ENCODE measurements at places on chromosomes 12 and 14.

DNA sequence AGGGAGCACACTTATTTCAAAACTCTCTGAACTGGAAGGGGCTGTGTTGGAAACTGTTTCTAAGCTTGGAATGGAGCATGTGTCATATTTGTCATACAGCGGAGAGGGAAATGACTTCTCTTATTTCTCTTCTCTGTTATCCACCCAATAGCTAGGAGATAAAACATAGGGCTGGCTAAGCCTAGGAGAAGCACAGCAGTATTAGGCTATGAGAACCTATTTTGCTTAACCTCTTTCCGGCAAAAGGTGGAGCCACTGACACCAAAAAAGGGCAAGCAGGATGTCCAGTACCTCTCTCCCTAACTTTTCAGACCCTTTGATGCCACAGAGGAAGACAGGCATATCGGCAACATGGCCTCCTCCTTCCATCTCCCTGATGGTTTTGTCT, 148.3 kb downstream of the CRADD start:
- DNase-seq, result no peak

DNA sequence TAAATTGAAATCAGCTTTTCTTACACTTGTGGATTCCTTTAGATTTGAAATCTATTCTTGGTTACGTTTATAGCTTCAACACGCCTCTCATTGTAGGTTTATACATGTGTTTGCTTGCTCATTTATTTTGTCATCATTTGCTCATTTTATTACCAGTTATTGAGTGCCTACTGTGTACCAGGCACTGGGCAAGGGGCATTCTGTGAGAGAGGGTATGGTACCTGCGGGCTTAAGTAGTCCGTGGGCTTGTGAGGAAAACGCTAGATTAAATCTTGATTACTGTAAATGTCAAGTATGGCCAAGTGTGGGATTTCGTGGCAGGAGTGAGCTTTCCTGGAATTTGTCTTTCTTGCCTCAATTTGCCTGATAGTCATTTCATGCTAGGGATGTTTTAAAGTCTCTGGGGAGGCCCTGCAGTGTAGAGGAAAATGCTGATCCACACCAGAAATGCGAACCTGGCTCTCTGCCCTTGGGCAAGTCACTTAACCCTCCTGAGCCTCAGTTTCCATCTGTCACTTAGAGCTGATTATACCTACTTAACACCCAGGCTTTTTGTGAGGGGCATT, 92.7 kb downstream of the CACNA1C start:
- DNase-seq, result no peak

DNA sequence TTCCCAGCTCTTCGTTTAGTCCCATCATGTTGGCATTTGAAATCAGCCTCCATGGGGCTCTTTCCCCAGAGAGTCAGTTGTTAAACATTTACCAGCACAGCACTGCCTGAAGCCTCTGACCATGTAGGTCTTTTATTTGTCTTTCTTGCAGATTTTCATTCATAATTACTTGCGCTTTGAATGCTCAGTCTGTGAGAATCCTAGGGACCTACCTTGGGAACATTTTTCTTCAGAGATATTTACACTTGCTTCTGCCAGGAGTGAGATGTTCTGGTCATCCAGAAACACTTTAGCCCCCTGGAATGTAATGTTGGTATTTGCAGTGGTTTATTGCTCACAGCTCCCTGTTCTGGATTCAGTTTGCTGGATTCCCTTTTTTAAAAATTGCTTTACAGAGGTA, 41.7 kb downstream of the RPH3A start:
- no peak for DNase-seq

GRCh38 chr12:90695415-90695814, 259.6 kb downstream of the CCER1 start:
- no peak for DNase-seq

GRCh38 chr14:68393259-68393658, 399.6 kb downstream of the ZFP36L1 start:
- DNase-seq, result no peak

DNA sequence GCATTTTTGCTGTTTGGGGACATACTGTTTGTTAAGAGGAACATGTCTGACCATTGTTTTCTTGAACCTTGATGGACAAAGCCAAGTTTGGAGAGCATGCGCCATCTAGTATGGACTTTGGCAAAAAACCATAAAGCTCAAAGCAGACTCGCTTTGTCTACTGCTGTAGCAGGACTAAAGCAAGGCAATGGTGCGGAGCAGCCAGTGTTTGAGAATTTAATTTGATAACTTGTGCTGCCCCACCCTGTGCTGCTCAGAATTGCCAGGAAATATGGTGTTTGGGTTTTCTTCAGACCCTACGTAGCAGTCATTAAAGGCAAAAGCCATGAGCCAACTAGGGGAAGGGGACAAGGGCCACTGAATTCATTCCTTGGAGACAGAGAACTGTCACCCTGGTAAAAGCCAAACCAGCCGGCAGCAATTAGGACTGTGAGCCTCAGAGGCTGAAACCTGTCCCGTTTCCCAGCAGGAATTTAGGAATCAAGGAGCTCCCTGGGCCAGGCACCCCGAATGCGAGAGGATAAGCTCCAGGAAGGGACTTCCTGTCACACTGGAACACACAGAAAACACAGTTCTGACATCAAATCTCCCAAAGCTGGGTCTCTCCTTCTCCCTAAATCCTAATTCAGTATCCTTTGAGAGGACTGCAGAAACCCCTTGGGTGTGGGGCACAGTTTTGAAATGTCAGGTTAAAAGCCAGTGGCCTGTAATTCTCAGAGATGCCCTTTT, 1.1 kb downstream of the AVIL start:
- DNase-seq, result no peak

- DNase-seq, result no peak
Measured at GRCh38 chr14:103593577-103593976, 30.8 kb downstream of the COA8 start.

- peak; percentile 52 for DNase-seq
Measured at GRCh38 chr14:81313775-81314429, 86.2 kb downstream of the STON2 start.

GRCh38 chr12:86331457-86331856, 75.3 kb upstream of the MGAT4C start:
- peak; percentile 8 for DNase-seq

- DNase-seq, result no peak
Measured at GRCh38 chr14:58862416-58863160, 224.8 kb downstream of the DACT1 start.

- DNase-seq, result no peak
Measured at GRCh38 chr14:88835661-88836060, 11.2 kb downstream of the TTC8 start.

DNA sequence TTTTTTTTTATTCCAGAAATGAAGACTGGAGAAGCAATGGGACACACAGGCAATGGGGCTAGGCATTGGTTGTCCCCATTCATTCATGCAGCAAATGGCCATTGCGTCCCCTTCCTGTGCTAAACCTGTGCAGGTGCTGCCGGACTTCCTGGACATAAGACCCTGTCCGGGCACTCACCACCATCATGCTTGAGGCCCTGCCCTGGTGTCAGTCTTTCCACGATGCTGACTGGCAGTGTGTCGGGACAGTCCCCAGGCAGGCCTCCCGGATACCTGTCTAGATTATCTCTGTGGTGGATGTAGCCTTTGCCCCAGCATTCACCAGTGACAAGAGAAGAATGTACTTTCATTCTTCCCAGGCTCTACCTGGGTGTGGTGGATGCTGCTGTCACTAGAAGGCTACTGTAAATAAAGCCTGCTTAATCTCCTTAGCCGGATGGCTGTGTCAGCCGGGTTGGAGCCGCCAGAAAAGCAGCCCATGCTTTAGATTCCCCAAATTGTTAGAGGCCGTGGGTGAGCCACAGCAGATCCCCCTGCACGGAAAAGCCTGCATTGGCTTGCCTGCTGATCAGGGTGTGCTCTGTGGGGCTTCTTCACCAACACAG, 94.5 kb upstream of the PARP11 start:
- DNase-seq, result no peak

DNA sequence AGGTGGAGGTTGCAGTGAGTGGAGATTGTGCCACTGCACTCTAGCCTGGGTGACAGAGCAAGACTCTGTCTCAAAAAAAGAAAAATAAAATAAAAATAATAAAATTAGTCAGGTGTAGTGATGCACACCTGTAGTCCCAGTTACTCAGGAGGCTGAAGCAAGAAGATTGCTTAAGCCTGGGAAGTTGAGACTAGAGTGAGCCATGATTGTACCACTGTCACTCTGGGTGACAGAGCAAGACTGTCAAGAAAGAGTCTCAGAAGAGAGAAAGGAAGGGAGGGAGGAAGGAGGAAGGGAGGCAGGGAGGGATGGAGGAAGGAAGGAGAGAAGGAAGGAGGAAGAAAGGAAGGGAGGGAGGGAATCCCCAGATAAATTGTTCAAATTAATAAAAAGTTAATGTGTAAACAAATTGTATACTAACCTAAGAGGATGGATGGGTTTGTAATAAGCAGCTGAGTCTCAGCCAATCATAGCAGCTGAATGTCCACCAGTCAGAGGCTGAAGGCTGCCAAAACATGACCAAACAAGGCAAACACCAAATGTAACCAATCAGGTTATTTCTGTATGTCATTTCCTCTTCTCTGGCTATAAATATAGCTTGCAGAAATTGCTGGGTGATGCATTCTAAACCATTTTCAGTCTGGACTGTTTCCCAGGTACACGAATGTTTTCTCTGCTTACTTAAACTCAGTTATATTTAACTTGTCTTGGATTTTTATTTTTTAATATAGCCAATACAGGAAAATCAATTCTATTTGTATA, 6.1 kb upstream of the CDCA4 start:
- DNase-seq, result no peak

DNA sequence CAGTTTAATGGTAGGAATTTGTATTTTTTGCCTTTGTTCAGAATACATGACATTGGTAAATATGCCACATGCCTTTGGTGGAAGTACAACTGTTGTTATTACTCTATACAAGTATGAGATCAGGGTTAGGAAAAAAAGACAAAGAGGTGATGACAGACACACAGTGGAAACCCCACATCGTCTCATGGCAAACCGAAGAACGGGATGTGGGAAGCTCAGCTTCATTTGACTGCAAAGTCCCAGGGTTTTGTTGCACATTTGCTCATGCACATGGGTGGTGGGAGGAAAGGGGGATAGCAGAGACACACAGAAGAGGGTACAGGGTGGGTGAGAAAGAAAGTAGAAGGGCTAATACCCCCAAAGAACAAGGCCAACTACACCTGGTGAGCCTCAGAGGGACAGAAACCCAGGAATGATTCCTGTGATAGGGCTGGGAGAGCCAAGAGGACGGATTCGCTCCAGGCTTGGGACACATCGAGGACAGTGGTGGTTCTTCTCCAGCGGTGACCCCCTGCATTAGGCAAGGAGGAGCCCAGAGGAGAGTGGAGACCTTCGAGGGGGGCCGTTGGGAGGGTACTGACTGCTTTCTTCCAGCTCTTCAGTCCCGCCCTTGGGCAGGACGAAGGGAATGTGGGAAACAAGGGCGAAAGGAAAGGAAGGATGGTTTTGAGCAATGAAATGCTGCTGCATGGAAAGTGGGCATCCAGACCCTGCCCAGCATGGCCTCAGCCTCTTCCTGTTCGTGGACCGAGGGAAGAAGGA, 8.1 kb downstream of the VAMP1 start:
- DNase-seq, result no peak

- no peak for DNase-seq
Measured at GRCh38 chr12:51075390-51075789, 8.0 kb downstream of the CSRNP2 start.

GRCh38 chr12:115088995-115089841, 405.2 kb upstream of the TBX3 start:
- DNase-seq, result no peak

DNA sequence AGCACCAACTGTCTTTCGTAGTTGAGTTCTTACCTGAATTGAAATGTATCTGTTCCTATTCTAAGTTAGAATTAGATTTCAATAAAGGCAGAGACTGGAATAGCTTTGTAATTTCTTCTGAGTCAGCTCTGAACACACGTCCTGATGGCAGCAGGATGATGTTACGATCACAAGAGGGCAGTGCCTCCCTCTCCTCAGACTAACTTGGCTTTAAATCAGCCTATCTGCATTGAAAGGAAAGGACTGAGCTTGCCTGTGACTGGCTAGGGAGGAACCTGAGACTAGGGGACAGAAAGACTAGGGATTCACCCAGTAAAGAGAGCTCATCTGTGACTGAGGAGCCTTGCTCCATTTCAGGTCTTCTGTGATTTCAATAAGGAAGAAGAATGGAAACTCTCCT, 323.7 kb upstream of the OR4E1 start:
- no peak for DNase-seq

- no peak for DNase-seq
Measured at GRCh38 chr14:103916636-103917262, 11.5 kb upstream of the TDRD9 start.

GRCh38 chr12:118188690-118189371, 52.9 kb downstream of the PEBP1 start:
- DNase-seq, result peak; percentile 46

DNA sequence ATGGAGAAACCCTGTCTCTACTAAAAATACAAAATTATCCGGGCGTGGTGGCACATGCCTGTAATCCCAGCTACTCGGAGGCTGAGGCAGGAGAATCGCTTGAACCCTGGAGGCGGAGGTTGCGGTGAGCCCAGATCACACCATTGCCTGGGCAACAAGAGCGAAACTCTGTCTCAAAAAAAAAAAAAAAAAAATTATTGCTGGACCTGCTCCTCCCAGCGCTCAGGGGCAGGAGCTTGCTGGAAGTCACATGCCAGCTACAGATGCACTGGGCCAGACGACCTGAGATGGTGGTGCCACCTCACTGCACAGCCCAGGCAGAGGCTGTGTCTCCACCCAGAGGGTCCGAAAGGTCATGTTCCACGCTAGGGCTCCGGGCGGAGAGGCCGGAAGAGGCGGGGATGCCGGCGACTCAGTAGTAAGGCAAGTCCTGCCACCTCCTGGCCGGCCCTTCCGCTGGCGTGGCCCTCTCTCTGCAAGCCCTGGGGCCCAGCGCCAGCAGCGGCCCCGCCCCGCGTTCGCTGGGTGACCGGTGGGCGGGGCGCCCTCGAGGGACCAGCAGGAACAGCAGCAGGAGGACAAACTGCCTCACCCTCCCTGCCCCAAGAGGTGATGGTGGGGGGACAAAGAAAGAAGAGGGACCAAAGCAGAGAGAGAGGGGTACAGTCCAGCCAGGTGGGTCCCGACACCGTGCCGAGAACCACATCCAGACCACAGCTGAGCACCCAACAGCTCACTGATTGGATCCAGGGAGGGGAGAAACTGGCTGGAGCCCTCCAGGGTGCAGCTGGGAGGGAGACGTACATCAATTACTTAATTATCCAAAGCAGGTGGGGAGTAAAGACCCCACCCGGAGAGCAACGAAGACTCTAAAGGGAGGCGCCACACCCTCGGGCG, 3.6 kb upstream of the RHOF start:
- DNase-seq, result peak; percentile 84

DNA sequence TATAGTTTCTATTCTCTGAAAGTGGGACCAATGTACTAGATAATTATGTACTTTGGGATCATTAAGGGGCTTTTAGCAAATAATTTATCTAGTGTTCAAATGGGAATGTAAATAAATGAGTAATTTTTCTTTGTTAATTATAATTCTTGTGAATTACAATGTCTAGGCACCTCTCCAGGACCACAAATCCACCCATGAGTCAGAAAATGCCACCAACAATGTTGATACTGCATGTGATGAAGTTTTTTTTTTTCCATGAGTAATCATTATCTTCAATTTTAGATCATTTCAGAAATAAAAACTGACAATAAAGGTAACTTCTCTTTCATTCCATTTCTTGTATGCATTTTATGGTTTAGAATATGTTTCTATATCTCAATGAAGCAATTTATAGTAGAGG, 470.3 kb downstream of the VRK1 start:
- peak; percentile 27 for DNase-seq
